EH (cell line): ENCODE measurements at places on chromosomes 3 and 15.
A peak's percentile ranks its signal among the peaks of the same experiment; 100 is the strongest.

DNA sequence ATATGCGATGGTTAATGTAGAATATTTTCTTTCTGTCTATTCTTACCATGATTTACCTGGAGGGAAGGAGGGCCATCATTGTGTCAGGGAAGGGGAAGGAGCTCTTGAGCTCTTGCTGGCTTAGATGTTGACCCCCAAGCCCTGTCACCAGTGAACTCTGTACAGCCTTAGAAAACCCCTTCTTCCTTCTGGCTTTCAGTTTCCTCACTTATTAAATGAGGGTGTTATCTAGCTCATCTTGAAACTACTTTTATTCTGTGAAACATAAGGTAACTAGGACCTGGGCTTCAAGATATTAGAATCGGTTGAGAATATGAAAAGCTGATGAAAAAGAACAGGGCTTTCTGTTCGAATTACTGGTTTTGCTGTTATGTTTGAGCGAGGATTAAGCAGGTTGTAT, 25.1 kb upstream of the UTS2B start:
- no peak for DNase-seq

DNA sequence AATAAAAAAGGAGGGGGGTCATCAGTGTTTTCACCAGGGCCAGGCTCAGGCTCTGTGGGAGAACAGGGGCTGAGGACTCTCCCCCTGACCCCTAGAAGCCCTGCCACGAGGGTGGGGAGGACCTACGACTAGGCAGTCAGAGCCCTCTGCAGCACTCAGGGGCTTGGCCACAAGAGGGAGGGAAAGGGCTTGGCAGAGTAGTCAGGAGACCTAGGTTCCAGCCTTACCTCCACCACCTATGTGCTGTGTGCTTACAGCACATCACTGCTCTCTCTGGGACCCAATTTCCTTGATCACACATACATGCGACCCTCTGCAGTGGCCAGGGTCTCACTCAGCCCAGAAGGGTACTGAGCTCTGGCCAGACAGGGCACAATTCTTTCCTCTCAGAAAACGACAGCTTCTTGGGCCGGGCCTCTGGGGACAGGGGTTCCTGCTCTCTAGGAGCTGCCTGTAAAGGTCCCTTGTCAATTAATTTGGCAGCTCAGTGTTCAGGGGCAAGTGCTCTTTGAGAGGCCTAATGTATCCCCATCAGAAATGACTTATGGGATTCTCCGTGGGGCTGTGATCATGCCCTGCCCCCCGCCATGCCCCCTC, 16.4 kb upstream of the SKIC8 start:
- peak; percentile 21 for DNase-seq

- DNase-seq = peak; percentile 45
Observed at GRCh38 chr3:172159376-172159775, 120.0 kb downstream of the FNDC3B start.

- no peak for DNase-seq
Observed at GRCh38 chr3:84946240-84946639, 12.5 kb upstream of the CADM2 start.

- DNase-seq = no peak
Observed at GRCh38 chr3:140570602-140571001, 107.3 kb upstream of the TRIM42 start.

DNA sequence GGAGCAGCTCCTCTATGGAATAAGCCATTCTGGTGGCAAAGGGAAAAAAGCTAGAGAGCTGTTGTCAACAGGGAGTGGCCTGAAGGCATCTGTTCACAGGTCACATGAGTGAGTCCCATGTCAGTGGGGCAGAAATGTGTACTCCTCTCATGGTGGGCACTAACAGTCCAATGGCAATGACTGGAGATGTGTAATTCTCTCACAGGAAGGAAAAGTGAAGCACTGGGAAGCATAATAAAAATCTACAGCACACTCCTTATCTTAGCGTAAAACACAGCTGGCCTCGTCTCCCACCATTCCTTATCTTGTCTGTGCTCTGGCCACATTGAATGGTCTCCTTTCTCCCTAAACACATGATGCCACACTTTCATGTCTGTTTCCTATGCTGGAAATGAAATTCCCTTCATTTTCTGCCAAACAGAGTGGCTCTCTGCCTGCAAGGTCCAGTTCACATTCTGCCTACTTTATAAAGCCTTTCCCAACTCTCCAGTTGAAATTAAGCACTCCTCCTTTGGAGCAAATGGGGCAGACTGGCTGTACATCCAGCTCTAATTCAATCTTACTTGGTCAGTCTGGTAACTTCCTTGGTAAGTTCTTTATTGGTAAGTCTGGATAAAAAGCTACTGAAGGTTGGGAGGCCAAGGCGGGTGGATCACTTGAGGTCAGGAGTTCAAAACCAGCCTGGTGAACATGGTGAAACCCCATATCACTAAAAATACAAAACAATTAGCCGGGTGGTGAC, 139.8 kb downstream of the RPL22L1 start:
- DNase-seq = no peak

- no peak for DNase-seq
Observed at GRCh38 chr3:54836871-54837270, 91.0 kb downstream of the LRTM1 start.

DNA sequence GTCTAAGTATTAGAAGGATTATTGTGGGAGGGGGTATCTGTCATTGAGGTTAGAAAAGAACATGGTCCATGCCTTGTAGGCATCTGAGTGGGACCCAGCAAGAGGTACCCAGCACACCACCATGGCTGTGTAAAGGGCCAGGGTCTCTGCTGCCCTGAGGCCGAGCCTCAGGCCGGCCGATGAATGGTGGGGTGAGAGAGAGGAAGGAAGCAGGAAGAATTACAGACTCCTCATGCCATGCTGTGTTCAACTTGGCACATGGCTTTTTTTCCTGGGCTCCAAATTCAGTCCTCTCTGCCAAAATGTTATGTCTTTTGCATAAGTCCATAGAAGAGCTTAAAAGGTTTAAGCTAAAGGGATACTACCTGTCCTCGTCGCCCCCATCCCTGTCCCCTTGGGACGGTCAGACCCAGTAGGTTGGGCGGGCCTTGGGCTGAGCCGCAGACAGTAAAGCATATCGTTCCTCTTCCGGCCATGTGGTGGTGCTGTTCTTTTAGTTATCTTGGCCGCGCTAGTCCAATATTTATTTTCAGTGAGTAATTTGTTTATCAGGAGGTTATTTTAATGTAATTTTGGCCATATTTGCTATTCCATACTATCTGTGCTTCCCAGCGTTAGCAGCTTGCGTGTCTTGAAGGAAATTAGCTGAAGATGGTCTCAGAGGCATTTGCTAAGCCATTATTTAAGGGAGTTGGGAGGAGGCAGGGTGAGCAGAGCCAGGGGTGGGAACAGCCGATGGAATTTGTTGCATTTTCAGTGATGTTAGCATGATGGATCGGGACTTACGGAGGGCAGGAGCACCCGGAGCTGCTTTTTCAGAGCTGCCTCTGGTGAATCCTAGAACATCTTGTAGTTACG, 152.4 kb downstream of the AGBL1 start:
- DNase-seq = no peak

DNA sequence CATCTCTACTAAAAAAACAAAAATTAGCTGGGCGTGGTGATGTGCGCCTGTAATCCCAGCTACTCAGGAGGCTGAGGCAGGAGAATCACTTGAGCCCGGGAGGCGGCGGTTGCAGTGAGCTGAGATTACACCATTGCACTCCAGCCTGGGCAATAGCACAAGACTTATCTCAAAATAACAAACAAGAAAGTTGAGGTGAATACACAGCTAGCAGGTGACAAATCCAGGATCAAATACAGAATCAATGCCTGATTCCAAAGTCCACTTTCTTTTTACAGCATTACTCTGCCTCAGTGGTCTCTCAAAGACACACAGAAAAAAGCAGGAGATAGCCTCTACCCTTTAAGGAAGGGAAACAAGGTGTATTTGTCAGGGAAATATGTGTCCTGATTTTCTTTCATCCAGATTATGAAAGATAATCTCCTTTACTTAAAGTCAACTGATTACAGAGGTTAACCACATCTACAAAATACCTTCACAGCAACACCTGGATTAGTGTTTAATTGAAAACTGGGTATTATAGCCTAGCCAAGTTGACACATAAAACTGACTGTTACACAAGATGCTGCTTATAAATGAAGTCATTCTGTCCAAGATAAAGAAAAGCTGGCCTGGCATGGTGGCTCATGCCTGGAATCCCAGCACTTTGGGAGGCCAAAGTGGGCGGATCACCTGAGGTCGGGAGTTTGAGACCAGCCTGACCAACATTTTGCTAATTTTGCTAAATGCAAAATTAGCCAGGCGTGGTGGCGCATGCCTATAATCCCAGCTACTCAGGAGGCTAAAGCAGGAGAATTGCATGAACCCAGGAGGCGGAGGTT, 4.0 kb upstream of the SLC25A38 start:
- no peak for DNase-seq

DNA sequence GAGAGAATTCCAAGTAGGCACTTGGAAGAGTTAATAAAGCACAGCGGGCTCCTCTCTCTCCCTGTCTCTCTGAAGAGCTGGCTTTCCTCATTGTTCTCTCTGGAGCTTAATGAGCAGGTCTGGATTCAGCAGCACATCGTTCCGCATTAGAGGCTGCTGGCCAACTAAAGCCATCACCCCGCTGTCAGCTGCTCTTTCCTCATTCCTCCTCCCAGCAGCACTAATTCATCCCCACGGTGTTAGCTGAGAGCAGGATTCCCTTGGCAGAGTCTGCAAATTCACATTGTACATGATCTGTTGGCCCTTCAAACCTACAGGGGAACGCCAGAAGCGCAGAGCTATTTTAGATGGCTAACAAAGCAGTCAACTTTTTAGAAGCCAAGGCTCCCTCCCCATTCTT, 44.2 kb downstream of the SGO1 start:
- peak; percentile 24 for DNase-seq

DNA sequence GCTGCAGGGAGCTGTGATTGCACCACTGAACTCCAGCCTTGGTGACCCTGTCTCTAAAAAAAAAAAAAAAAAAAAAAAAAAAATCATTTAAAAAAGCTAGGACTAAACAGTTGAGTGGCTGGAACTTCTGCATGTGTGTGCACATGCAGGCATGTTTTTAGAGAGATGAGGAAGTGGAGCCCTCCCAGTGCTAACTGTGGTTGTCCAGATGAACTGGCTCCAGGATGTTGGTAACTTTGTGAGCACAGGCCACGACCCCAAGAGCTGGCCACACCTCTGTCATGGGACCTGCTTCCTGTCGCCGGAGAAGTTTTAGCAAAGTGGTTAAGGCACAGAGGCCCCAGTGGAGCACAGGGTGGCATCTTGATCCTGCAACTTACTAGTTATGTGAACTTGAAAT, 27.0 kb downstream of the CHCHD6 start:
- no peak for DNase-seq

DNA sequence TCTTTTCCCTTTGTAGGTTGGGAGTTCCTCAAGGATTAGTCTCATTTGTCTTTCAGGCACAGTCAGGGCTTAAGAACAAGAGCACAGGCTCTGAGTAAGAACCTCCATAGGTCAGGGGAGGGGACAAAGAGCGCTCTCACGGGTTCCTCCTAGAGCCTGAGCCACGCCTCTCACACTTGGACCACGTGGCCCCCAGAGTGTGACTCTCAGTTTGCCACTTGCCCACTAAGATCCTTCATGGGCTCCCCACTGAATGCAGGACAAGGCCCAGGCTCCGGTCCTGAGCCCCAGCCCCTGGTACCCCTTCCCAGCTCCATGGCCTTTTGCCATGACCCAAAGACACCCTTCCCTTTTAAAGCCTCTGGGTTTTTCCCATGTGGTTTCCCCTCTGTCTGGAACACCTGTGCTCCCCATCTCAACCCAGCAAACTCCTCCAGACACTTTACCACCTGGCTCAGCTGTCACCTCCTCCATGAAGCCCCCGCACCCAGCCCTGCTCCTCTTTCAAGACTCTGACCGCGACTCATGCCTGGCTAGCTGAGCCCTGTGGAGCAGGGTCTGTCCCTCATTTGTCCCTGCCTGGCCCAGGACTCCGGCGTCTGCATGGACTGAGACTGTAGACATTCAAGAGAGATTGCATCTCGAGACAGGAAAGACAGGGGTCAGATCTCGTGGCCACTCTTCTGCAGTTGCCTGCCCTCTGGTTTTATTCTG, 32.7 kb downstream of the IQSEC1 start:
- no peak for DNase-seq

DNA sequence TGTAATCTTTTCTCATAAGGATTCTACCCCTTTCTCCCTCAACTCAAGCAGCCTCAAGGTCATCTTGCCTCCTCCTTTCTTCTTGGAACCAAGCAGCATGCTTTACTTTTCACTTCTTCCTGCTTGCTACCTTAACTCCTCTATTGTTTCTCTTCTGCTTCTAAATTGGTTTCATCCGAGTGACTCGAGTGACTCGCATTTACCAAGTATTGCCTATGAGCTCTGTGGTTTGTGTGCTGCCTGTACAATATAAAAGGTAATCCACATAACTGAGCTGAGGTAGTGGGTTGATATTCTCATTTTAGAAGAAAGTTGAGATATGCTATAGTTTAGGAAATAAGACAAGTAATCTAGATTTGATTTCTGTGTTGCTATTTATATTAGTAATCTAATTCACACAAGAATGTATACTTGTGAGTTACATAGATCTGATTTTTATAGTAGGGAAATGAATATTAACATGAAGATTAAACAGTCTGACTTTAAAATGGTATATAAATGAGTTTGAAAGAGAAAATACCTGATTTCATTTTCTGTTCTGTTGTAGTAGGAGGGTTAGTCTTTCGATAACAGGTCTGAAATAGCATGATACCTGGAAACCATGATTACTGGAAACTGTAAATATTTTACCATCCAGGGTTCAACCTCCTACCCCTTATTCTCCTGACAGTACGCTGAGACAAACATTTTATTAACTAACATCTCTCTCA, 5.5 kb downstream of the HHLA2 start:
- DNase-seq = no peak

DNA sequence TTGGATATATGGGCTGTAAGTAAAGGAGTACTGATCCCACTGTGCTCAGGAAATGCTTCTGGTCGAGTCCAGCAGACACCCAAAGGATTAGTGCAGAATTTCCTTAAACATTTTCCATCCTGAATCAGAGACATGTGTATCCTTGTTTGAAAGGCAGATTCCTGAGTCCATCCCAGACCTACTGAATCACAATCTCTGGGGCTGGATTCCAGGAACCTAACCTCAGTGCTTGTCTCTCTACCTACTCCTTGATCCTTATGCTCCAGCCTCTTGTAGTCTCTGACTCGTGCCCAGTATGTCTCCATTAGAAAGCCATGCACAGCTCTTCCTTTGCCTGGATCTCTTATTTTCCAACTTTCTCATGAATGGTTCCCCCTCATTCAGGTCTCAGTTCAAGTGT, 585.8 kb downstream of the NLGN1 start:
- peak; percentile 88 for DNase-seq

GRCh38 chr3:170470063-170471016, 51.7 kb downstream of the CLDN11 start:
- peak; percentile 60 for DNase-seq

DNA sequence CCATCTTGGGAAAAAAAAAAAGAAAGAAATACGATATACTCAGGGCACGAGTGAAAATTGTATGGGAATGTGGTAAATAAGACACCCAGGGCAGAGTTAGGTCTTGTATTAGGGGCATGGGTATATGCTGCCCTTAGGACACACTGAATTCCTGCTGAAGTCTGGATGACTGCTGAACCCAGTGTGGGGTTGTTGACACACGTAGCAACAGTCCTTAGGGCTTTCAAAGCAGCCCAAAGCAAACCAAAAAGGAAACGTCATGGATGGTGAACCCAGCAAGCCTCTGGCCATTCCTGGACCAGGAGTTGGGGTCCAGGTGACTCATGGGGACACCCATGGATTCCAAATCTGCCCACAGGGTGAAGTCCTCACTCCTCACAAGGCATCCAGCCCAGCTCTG, 27.1 kb upstream of the SEMA3F start:
- DNase-seq = peak; percentile 23
